T-helper 9 cell (primary cell): ENCODE measurements at places on chromosomes 12 and 14.

GRCh38 chr14:102693006-102693755 lies 84.1 kb upstream of the TRAF3 start:
- no peak for DNase-seq

DNA sequence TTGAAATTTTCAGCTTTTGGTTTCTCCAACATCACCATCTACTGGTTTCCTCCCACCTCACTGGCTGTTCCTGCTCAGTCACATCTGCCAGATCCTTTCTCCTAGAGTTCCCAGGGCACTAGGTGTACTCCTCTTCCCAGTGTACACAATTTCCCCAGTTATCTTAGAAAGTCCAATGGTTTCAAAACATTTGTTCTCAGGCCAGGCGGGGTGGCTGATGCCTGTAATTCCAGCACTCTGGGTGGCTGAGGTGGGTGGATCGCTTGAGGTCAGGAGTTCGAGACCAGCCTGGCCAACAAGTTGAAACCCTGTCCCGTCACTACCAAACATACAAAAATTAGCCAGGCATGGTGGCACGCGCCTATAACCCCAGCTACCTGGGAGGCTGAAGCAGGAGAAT lies 60.7 kb downstream of the SPPL3 start:
- DNase-seq: no peak

DNA sequence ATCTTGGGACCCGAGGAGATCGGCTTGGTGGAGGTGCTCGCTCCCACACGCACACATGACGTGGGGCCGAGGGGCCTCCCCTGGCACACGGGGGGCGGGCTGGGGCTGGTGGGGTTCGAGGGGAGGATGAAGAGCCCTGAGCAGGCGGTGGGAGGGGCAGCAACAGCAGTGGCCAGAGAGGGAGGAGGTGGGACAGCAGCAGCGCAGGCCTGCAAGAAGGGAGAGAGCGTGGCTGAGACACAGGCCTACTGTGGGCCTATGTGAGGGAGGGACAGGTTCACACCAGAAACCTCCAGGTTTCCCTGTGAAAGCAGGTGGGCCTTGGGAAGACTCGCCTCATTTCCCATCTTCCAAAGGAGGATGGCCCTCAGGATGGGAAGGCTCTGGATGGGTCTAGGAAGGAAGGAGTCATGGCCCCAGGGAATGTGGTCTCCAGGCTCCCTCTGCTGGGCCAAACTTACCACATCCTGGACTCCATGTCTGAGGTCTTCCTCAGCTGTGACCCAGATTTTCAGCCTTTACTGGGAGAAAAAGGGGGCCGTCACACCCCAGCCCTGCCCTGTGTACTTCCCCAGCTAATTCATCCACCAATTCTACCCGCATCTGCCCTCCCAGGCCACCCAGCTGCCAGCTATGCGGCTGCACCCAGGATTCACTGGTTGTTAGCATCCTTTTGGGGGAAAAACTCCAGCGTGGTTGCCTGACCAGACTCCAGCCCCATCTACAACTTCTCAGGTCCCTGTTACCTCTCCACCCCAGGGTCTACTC lies 2.8 kb downstream of the PIANP start:
- no peak for DNase-seq

DNA sequence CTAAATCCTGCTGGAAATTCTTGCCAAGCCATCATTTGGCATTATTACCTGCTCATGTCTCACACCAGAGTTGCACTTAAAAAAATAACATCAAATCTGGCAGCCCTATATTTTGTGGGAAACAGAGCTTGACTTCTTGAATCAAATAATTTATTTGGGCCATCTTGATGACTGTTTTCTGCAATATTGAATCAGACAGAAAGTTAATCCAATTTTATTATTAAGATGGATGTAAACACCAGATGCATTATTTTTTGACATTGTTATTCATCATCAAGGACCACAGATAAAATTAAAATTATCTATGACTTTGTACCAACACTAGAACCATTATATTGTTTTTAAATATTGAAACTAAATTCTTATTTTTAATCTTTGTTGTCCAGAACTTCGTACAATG lies 132.9 kb downstream of the PTPRR start:
- no peak for DNase-seq

DNA sequence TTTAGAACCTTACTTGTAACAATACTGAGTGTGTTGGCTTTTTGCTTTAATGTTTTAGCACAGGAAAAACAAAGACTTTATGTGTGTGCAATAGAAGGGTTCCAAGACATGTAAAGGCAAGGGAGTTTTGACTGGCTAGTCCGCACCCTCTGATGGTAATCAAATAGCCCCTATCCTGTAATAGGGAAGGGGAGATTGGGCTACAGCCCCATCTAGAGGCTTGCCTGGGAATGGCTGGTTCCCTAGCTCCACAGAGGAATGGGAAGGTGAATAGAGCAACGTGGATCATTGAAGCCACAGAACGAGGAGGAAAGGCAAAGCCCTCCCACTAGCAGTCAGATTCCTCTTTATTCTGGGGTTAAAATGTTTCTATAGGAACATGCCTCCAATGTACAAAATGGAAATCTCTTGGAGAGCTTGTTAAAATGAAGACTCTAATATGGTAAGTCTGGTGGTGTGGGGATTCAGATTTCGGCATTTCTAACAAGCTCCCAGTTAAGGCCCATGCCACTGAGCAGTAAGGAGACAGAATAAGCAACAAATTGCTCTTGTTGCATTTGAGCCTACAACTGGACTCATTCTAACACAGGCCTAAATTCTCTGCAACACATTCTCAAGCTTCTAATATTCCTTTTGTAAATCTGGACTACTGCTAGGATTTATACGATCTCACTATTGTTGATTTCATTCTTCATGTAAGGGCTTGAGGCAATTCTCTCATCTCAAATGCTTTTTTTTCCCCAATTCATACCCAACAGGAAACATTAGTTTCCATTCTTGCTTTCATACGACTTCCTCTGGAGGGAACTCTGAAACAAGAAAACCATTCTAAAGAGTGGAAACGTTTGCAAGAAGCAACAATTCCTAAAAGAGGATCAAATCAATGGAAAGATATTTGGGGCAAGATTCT lies 57.1 kb downstream of the NIN start:
- DNase-seq: peak; percentile 7

GRCh38 chr12:7373226-7373625 lies 69.4 kb downstream of the ACSM4 start:
- DNase-seq: no peak

- DNase-seq: no peak
These were observed 18.5 kb downstream of the RHOF start for GRCh38 chr12:121774968-121775474.

DNA sequence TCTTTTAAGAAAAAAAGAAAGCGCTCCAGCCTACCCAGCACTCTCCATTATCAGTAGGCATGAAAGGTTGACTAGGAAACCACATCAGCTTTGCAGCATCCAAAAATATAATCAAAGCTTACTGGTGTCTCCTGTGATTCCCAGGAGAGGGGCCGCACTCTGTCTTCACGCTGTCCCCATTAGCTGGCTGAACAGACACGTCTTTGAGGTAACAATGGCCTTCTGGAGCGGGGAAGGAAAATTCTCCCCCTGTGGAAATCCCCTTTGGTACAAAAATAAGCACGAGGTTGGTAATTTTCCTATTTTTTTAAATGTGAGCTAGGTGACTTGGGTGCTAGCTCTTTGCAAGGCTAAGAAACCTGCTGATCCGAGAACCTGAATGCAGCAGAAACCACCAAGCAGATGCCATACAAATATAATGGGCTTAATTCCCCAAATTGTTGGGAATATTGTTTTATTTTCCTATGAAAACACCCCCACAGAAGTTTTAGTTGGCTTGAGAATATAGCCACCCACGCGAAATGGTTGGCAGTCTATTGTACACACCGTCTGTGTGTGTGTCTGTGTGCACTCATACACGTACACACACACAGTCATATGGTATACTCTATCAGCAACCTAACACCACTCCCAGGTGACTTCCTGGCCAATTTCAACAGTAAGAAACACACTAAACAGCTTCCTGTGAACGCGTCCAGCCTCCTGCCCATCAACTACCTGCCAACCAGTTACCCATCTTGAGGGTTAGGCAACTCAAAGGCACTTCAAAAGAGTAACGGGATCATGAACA lies 71.2 kb downstream of the KSR2 start:
- no peak for DNase-seq

DNA sequence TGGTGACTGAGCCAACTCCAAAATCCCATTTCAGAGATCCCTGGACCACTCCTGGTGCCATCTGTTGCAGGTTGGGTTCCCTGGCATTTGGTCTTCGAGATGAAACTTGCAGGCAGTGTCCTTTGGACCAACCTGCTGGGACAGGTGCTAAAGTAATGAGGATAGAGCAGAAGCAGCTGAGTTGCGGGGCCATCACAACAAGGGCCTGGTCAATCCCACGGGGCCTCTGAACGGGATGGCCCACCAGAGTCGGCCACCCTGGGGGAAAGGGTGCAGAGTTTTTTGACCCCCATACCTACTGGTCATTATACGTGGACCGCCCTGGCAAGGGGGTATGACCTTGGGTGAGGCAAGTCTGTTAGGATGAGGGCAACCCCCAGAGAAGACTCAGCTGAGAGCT lies 39.3 kb downstream of the DLK1 start:
- DNase-seq: no peak

- no peak for DNase-seq
These were observed 1.3 kb downstream of the LRRK2 start for GRCh38 chr12:40225984-40226602.

DNA sequence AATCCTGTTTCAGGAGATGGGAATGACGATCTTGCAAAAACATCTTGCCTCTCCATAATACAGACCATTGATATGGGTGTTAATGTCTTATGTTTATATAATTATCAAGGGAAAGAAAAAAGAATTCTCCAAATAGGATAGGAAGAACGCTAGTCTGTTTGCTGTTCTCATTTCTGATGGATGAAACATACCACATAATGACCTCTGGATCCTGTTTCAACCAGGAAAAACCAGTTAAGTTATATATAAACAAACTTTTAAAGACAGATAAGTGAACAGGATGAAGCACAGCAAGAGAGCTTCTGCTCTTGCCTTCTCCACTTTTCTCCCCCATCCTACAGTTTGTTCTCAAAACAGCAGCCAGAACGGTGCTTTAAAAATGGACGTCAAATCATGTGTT lies 27.8 kb downstream of the COQ6 start:
- no peak for DNase-seq

GRCh38 chr12:32568228-32568627 lies 110.9 kb upstream of the DNM1L start:
- no peak for DNase-seq

DNA sequence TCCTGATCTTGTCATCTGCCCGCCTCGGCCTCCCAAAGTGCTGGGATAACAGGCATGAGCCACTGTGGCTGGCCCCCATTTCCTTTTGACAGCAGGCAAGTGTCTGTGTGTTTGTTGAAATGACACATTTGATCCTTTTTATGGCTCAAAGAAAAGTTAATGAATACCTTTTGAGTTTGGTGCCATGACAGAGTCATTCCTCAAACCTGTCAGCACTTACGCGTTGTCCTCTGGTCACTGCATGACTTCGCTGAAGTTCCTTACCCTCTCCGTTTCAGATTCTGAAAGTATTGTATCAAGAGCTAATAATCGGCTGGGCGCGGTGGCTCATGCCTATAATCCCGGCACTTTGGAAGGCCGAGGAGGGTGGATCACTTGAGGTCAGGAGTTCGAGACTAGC lies 32.4 kb downstream of the NEMF start:
- DNase-seq: no peak

DNA sequence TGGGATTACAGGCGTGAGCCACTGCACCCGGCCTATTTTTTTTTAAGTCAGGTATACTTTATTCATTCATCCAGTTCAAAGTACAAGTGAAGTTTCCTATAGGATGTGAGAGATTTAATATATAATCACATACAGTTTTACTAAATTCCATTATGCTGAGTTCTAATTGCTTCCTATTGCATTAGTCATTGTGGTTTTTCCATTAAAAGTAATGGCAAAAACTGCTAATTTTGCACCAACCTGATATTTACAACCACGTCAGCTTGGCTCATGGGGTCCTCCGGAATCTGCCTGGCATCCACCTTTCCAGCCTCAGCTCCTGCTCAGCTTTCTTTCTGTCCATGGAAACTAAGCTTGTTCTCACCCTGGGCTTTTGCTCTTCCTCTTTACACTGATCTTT lies 67.0 kb upstream of the CSRP2 start:
- DNase-seq: no peak

DNA sequence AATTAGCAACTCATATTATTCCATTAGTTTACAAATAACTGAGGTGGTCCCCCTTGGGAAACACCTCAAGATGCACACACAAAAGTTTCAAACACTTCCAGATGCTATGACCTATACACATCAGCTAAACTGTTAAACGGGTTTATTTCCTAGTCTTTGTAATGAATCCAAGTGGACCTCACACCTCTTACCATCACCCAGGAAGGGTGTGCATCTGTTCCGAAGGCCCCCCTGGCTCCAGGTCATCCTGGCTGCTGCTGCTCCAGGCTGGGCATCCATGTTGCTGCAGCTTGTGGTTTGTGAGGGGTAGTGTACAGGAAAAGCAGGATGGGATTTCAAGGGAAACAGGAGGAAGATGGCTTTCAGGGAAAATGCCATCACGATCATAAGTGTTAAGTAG lies 6.8 kb downstream of the HNRNPC start:
- DNase-seq: no peak

DNA sequence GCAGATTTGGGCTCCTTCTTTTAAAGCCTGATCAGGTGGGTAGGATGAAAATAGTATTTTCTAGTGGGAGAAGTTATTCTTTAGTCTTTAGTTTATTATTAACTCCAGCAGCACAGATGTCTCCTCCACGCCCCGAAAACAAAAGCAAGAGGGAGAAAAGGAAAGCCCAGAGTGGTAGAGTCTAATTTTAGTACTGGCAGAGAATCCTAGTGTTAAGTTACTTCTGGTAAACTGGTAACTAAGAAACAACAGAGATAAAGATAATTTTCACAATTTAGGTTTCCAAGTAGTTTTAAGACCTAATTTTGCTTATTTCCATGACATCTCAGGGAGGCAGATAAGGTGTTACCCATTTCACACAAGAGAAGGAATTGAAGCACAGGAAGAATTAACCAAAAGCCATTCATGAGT lies 16.3 kb downstream of the ATP5MC2 start:
- no peak for DNase-seq

GRCh38 chr12:24955389-24955788 lies 6.5 kb upstream of the BCAT1 start:
- no peak for DNase-seq

GRCh38 chr14:104930526-104931303 lies 6.0 kb downstream of the PLD4 start:
- DNase-seq: no peak
